ENCODE measurements at places on chromosomes 1 and 21.

GRCh38 chr1:41353744-41354143, 7.5 kb upstream of the FOXO6 start:
- peak; percentile 88 for DNase-seq

- no peak for DNase-seq
These were observed 19.5 kb upstream of the TTC39A start for GRCh38 chr1:51349862-51350261.

GRCh38 chr1:36536727-36537126, 54.0 kb upstream of the CSF3R start:
- no peak for DNase-seq

GRCh38 chr21:45050797-45051489, 23.4 kb upstream of the ADARB1 start:
- DNase-seq, result no peak

GRCh38 chr1:185432948-185433347, 115.9 kb upstream of the IVNS1ABP start:
- DNase-seq, result no peak

DNA sequence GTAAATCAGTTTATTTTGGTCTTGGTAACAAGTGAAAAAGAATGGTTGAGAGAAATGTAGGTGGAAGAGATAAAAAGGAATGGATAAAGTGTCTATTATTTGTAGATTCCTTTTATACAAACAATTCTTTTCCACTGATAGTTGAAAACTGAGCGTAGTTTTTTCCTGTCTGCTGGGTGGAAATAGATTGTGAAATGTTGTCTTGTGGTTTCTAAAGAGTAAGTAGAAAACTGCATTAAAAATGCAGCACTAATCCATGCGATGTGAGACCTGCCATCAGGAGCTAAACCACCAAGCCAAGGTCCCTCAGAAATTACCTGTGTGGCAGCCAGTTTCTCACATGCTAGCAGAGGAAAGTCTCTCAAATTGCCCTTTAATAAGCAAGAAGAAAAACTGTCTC, 103.2 kb upstream of the SLC44A3 start:
- DNase-seq, result no peak

GRCh38 chr1:25208092-25208491, 24.2 kb downstream of the SYF2 start:
- no peak for DNase-seq

DNA sequence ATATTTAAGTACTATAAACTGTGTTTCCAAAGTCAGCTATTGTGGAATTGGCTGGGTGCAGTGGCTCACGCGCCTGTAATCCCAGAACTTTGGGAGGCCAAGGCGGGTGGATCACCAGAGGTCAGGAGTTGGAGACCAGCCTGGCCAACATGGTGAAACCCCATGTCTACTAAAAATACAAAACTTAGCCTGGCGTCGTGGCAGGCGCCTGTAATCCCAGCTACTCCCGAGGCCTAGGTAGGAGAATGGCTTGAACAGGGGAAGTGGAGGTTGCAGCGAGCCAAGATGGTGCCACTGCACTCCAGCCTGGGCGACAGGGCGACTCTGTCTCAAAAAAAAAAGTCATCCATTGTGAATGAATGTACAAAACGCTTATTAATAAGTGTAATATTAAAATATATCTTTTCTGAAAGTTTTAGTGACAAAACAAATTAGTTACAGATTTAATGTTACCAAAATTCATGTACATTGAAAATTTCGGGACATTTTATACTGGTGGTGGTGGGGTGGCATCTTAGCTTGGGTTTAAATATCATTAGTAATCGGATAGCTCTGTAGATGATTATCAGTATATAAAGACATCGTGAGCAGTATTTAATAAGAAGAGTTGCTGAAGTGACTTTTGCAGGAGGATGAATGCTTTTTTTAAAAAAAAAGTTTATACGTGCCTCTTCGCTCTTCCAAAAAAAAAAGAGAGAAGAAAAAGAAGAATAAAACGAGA, 503 bp upstream of the SRSF11 start:
- no peak for DNase-seq

GRCh38 chr1:205375835-205376545, 19.3 kb upstream of the KLHDC8A start:
- DNase-seq, result no peak

DNA sequence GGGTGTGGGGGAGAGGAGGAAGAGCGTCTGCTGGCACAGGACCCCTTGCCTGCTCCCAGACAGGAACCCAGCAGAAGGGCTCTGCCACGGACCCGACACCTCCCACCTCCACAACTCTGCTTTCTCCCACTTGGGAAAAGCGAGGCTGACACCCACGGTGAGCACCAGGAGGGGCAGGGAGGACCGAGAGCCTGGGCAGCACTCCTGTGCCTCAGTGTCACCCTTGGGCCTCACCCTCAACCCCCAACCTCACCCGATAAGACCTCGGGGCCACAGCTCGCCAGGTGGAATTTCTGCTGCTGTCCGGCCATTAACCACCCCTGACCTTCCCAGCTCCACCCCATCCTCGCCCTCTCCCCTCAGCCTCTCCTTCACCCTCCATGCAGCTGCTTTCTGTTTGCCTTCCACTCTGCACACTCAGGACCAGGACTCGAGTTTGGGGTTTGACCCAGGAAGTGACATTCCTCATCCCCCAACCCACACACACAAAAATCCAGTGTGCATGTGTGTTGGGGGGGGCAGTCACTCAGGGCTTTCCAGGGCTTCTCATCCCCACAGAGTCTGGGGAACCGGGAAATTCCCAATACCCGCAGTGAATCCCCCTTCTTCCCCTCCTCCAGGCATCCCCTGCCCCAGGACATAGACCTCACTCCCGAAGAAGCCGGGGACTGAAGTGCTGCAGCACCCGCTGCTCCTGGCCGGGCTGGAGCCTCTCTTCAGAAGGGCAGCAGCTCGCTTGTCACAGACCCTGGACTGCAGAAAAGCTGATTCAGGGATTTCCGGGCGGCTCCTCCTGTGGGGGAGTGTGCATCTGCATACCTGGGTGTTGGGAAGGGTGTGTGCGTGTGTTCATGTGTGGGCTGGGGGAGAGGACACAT, 65.8 kb downstream of the SYT2 start:
- no peak for DNase-seq

GRCh38 chr1:214363386-214363785, 82.4 kb downstream of the SMYD2 start:
- DNase-seq, result no peak

- no peak for DNase-seq
These were observed 9.8 kb downstream of the RAP1A start for GRCh38 chr1:111629190-111629954.

DNA sequence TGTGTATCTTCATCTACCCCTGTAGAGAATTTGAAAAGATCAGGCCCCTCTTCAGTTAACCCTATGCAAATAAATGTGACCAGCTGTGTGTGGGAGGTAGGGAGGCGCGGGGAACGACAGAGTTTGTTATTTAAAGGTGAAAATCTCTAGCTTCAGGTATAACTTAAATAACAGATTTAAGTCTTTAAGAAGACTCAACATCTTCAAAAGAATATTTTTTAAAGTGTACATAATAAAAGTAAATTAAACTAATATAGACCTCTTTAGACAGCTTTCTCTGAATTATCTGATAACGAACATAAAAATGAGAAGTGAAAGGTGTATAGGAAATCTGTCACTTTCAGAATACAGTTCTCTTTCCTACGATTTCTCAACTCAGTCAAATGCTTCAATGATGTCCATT, 16.0 kb downstream of the ANGPTL3 start:
- peak; percentile 17 for DNase-seq

- DNase-seq, result no peak
These were observed 101.4 kb downstream of the AK5 start for GRCh38 chr1:77383236-77383635.

- peak; percentile 54 for DNase-seq
These were observed 73.1 kb upstream of the GJB5 start for GRCh38 chr1:34681480-34682451.

GRCh38 chr1:172391976-172392375, 28.5 kb upstream of the C1orf105 start:
- no peak for DNase-seq

- no peak for DNase-seq
These were observed 19.7 kb downstream of the YARS1 start for GRCh38 chr1:32797456-32797855.

DNA sequence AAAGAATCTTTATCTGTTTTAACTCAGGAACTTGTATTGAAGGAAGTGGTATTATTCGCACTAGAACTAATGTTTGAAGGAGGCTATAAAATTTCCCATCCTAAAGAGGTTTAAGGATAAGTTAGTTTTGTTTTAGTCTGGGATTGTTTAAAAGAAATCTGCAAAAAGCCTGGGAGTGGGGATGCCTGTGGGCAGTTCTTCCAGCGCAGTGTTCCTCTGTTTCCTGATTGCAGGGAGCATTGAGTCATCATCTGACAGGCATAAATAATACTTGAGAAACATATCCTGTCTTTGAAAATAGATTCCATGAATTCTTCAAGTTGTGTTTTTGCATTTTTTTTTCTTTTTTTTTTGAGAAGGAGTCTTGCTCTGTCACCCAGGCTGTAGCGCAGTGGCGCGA, 350.8 kb upstream of the PTBP2 start:
- DNase-seq, result no peak

GRCh38 chr1:205229399-205229871, 1.7 kb downstream of the TMCC2 start:
- peak; percentile 86 for DNase-seq

DNA sequence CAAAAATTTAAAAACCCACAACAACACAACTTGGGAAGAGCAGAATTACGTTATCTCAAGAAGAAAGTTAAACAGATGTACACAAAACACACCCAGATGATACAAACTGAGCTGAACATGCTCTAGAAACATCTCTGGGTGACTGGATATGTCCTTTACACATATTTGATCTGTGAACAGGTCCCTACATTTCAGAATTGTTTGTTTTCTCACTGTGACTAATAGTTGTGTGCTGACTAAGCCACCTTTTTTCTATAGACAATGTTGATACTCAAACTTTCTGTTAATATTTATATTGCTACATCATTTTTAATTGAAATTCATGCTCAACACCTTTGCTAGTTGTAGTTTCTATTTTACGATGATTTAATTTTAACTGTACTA, 1.0 kb upstream of the F11R start:
- no peak for DNase-seq

GRCh38 chr1:159965263-159965662, 11.2 kb upstream of the SLAMF9 start:
- DNase-seq, result no peak

GRCh38 chr21:15066123-15066575, 1.3 kb upstream of the NRIP1 start:
- DNase-seq, result peak; percentile 5

- no peak for DNase-seq
These were observed 48.4 kb downstream of the ADAMTS5 start for GRCh38 chr21:26918323-26919079.

DNA sequence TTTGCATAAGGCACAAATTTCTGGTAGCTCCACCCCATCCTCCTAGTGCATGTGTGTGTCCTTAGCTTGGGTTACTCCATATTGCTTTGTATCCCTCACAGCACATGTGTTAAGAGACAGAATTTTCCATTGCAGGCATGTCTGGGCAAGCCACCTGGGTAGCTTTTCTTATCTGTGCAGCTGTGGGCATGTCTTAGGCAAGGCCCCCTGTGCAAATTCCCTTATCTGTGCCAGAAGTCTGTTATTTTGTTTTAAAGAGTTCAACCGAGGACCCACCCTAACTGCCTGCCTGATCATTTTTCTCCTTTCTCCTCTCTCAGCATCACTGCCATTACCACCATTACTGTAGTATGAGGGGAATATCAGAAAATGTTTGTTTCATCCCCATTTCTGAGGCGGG, 131.9 kb downstream of the CYYR1 start:
- no peak for DNase-seq

DNA sequence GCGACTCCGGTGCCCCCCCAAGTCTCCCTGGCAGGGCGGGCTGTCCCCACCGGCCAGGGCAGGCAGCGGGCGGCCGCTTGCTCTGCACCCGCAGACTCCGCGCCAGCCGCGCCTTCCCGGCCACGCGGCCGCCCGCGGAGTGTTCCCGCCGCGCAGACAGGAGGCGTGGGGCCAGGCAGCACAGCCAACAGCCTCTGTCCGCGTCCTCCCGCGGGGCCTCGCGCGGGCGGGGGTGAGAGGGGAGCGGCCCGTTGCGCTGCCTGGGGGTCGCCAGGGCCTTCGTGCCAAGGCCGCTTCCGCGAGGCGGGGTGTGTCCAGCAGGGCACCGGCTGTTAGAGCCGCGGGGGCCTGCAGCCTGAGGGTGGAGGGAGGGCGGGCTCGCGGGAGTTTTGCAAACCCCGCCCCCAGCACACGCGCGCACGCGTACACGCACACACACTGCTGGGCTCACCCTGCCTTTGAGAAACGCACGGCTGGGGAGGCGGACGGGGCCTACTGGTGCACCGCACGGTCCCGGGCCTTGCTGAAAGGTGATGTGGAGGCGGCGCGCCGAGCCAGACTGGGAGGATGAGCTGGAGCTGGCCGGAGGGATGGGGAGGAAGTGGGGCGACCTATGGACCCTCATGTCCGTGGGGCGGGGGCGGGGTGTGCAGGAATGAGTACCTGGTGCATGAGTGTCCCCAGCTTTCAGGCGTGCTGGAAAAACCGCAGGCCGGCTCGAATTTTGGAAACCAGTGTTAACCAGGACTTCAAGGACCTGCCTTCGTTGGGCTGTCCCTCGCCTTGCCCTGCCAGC, 41.5 kb downstream of the KIAA1614 start:
- DNase-seq, result peak; percentile 76

GRCh38 chr1:58664881-58665280, 35.0 kb downstream of the MYSM1 start:
- no peak for DNase-seq

DNA sequence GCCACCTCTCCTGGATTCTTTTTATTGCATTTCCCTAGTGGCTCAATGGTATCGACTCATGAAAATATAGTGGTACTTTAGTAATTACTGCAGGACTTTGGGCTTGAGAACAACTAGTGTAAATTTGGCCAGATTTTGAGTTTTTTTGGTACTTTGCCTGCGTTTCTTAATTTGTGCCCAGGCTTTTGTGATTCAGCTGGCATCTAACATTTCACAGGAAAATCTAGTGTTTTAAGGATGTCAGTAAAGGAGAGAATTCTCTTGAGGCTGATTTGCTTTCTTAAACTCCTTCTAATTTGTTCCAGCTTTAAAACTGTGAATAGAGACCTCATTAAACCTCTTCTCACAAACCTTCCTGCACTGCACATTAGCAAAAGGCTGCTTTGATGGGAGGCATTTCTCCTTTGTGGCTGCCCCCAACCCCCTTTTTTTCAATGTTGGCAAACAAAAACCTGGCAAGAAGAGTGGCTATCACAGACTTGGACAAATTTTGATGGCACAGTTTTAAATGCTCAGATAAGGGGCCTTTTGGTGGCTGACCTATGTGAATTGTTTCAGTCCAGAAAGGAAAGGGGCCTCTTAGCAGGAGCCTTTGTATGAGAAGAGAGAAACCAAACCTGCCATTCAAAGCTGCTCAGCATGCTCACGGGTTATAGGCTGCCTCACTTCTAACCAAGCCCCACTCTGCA, 113.4 kb upstream of the RAVER2 start:
- no peak for DNase-seq

- DNase-seq, result peak; percentile 32
These were observed 423 bp downstream of the URB1 start for GRCh38 chr21:32392299-32392879.

- DNase-seq, result peak; percentile 2
These were observed 5.3 kb downstream of the DSCAM start for GRCh38 chr21:40841524-40842196.

- no peak for DNase-seq
These were observed 122.6 kb upstream of the CHRM3 start for GRCh38 chr1:239263801-239264200.

- peak; percentile 72 for DNase-seq
These were observed 31.3 kb downstream of the NCMAP start for GRCh38 chr1:24586970-24587820.

- no peak for DNase-seq
These were observed 5.4 kb upstream of the SLC2A7 start for GRCh38 chr1:9031484-9032259.

- DNase-seq, result no peak
These were observed 22.3 kb downstream of the CD34 start for GRCh38 chr1:207888652-207889051.

All from GM12865 (cell line).